ENCODE measurements at places on chromosomes 7 and 10. TPM values are rescaled to one million over a fixed set of nuclear protein-coding genes. Genes with fewer than 3 reads are reported as not detected.

- no peak for DNase-seq
Observed at GRCh38 chr10:38038107-38038931, 27.8 kb downstream of the ZNF33A start.

DNA sequence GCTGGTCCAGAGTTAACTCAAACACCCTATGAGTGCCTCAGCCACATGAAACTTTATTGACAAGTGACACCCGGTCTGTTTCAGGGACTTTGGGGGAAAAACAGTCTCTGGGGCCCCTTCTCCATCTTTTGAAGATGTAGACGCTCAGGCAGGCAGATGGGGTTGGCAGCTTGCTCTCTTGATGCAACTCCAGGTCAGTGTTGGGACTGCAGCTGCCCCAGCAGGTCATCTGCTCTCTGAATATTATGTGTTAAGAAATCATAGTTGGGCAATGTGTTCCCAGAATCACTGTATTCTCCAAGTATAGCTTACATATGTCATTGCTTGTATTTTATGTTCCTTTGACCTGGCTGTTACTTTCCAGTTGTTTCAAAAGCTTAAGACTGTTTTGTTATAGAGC lies 544.9 kb upstream of the MGMT start:
- no peak for DNase-seq

- no peak for DNase-seq
Observed at GRCh38 chr10:45308707-45309106, 6.7 kb downstream of the OR13A1 start.

- no peak for DNase-seq
Observed at GRCh38 chr10:15461353-15462108, 90.4 kb upstream of the FAM171A1 start.

DNA sequence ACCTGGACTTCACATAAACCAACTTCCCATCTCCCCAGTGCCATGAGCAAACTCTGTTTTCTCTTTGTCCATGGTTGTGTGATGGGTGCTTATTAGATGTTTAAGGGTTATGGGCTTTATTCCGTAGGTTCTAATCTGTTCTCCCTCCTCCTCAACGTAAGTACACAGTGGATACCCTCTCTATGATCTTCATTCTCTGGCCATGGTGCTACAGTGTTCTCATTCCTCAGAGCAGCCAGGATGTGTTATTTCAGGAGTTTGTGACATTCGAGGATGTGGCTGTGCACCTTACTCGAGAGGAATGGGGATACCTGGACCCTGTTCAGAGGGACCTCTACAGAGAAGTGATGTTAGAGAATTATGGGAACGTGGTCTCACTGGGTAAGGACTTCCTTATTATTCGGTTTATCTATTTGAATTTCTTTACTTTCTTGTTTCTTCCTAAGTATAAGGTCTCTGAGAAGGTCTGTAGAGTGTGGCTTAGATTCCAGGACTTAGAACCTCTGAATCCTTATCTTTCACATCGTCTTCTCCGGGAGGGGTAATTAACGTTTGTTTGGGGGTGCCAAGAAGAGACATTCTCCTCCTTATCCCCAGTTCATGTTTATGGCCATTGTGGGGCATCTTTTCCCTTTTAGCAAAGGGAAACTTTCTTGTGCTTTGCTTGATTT lies 3.8 kb downstream of the ZNF655 start:
- no peak for DNase-seq

DNA sequence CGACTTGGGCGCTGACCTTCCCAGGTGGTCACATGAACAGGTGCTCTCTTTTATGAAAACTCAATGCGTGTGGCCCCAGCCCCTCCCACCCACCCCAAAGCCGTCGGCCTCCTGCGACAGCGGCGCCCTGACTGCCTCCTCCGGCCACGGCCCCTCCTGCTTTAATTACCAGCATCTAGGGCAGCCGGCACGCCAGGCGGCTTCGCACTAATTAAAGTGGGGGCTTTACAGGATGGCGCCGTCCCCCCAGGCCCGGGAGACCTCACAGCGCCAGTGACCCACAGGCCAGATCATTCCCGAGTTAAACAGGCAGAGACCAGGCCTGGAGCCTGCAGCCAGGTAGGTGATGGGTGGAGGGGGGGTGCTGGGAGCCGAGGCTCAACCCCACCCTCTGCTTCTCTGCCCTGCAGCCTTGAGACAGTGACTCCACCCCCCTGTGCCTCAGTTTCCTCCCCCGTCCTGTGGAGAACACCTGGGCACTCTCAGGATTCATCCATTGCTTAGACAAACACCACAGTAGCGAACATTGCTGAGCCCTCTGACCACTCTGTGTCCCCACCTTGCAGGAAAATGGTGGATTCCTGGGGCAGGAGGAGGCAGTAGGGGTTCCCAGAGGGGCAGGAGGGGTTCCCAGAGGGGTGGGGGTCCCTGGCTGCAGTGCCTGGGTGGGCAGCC lies 100.8 kb downstream of the MICALL2 start:
- peak; percentile 66 for DNase-seq

- DNase-seq: no peak
Observed at GRCh38 chr7:91633013-91633441, 247.5 kb downstream of the MTERF1 start.

DNA sequence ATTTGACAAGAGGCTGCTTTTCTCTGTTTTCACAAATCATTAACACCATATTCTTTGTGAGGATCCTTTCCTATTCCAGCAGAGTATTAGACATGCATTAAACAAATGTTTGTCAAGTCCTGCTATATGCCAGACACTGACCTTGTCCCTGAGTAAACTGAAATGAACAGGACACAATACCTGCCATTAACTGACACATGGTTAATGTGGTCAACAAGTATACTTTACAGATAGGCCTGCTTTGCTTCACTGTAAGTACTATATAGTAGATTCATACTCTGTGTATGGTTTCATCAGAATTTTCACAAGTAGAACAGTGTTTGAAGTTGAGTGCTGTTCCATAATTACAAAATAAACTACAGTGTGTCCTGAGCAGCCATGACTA lies 5.9 kb downstream of the TNKS2 start:
- DNase-seq: no peak

GRCh38 chr10:986881-987619 lies 1.2 kb upstream of the GTPBP4 start:
- peak; percentile 48 for DNase-seq

GRCh38 chr10:102396730-102397151 lies 1.2 kb downstream of the NFKB2 start:
- DNase-seq: no peak

- no peak for DNase-seq
Observed at GRCh38 chr10:69385454-69386350, 31.0 kb downstream of the TACR2 start.

DNA sequence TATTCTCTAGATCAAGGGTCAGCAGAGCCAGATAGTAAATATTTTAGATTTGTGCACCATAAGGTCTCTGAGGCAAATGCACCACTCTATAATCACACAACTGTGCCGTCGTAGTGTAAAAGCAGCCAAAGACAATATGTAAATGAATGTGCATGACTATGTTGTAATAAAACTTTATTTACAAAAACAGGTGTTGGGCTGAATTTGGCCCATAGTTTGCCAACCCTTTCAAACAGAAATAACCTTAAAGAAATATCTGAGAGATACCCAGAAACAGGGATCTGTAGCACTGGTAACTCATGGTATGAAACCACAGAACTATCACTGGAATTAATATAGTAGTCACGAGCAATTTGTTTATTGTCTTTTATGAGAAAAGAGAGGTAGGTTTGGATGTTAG lies 86.0 kb downstream of the ARID5B start:
- no peak for DNase-seq

DNA sequence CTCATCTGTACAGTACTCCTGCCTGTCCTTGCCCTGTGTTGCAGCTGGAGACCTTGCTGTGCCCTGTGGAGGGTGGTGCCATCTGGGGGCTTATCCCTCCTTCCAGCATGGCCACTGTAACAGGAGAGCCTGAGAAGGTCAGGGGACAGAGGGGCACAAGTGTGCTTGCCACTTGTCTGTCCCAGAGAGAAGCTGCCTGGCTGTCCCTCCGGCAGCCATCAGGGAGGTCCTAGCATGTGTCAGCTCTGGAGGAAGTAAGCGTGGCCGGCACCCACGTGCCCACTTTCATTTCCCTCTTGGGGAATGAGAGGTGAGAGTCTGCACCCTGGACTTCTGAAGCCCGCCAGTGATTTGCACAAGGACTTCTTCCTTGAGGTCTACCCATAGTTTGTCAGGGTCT lies 97.0 kb upstream of the PPIF start:
- DNase-seq: peak; percentile 91

DNA sequence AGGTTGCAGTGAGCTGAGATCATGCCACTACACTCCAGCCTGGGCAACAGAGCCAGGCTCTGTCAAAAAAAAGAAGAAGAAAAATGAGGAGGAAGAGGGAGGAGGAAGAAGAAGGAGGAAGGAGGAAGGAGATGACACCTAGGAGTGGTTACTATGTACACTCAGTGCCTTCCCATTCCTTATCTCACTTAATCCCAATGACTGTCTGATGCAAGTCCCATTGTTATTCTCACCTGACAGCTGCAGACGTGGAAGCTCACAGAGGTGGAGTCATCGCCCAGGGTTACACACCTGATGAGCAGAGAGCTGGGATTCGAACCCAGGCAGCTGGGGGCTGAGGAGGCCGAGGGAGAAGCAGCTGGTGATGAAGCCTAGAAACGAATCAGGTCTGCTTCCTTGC lies 258.8 kb downstream of the SNX10 start:
- DNase-seq: no peak

GRCh38 chr10:98131619-98132018 lies 2.8 kb upstream of the R3HCC1L start:
- DNase-seq: no peak

DNA sequence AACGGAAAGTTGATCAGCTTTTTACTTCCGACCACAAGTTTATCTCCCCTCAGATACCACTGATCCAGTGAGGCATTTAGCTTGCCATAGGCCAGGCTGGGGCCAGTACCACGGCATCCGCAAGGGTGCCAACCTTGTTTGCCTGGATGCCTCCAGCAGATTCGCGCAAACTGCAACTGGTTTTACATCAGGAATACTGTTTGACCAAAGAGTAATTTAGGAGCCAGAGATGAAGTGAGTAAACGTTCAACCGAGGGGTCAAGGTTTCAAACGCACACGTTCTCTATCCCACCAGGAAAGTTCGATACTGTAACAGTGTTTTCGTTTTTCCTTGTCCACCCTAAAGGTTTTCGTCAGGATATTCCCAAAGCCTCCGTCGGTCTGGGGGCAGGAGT lies 266 bp upstream of the MDFIC start:
- peak; percentile 66 for DNase-seq

GRCh38 chr10:22624287-22624738 lies 90.1 kb downstream of the PIP4K2A start:
- DNase-seq: no peak

DNA sequence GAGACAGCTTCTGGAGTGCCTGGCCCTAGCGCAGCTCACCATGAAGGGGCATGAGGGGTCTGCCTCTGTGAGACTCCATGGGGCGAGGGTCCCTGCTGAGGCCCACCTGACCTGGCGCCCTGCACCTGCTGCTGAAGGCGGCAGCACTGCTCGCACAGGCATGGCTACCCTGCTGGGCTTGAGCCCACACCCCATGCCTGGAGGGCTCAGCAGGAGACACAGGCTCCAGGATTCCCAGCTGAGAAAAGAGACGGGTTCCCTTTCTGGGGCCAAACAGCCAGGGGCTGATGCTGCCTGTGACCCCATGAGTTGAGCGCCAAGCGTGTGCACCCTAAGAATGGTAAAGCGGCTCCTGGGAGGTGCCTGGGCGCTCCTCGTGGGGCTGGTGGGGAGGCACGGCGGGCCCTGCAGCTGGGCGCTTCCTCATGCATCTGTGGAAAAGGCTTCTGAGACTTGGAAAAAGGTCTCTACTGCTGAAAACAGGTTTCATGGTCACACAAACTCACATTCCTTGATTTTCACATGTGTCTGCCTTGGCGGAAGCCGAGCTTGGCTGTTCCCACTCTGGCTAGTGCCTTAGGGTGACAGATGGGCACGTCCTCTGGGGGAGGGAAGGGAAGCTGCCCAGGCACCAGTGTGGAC lies 233.4 kb downstream of the ZMYND11 start:
- no peak for DNase-seq

- no peak for DNase-seq
Observed at GRCh38 chr10:96473866-96474265, 39.9 kb downstream of the TLL2 start.

DNA sequence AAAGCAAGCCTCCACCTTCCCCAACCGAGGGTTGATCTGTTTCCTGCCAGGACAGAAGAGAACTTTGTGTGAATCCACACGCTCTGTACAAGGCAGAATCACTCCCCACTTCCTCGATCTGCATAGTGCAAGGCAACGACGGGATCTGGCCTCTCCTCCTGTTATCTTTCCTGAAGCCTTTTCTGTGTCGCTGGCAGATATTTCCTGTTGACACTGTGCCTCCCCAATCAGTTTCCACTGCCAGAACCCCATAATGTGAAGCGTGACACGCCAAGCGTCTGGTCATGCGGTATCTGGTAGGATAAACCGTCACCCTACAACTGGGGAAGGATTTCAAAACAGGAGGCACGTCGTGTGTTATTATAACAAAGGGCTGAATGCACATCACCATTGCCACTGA lies 57.2 kb downstream of the FAM171A1 start:
- no peak for DNase-seq

The PNLIP gene
- not detected for total RNA-seq

The NOLC1 gene
- 32.6 TPM for total RNA-seq

The PDK4 gene
- 66.4 TPM for total RNA-seq

The STOX1 gene
- 0.24 TPM for total RNA-seq

The SLC13A1 gene
- total RNA-seq: not detected

The FKBP6 gene
- total RNA-seq: not detected

The CACUL1 gene
- total RNA-seq: 36.8 TPM

The RPP30 gene
- 28.2 TPM for total RNA-seq

The LLCFC1 gene
- total RNA-seq: not detected

The CPXM2 gene
- total RNA-seq: 200 TPM

The OPALIN gene
- not detected for total RNA-seq

The SUN3 gene
- not detected for total RNA-seq

The MYOZ1 gene
- 3.3 TPM for total RNA-seq

The MLXIPL gene
- 14.0 TPM for total RNA-seq
